ENCODE measurements at places on chromosomes 1 and 21.

- peak; percentile 86 for DNase-seq
Measured at GRCh38 chr1:209651138-209651587, 1.1 kb downstream of the LAMB3 start.

DNA sequence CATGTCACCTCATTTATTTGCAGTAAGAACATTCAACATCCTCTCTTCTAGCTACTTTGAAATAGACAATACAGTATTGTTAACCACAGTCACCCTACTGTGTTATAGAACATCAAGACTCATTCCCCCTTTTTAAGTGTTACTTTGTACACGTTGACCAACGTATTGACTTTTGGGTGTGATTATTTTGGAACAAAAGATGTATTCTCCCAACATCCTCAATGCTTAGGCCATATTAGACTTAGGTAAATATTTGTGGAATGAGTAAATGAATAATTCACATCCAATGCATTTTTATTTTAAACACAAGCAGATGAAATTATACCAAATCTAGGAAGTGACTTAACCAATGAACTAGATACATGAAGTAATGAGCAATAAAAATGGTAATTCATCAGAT, 296.6 kb downstream of the CHRM3 start:
- no peak for DNase-seq

GRCh38 chr1:156383023-156383422, 14.0 kb downstream of the RHBG start:
- DNase-seq = peak; percentile 78

DNA sequence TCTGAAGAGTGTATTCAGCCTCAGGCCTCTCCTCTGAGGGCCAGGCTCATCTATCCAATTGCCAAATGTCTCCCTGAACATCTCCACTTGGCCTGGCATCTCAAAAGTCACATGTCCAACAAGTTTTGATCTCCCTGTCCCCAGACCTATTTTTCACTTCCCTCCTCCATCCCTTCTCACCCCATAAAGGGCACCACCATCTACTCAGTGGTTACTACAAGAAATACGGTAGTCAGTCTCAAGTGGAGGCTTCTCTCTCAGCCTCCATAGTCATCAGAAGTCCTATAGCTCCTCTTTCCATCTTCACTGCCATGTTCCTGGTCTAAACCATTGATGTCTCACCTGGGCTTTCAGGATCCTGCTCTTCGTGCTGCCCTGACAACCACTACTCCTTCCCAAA, 82.5 kb upstream of the EDN2 start:
- no peak for DNase-seq

DNA sequence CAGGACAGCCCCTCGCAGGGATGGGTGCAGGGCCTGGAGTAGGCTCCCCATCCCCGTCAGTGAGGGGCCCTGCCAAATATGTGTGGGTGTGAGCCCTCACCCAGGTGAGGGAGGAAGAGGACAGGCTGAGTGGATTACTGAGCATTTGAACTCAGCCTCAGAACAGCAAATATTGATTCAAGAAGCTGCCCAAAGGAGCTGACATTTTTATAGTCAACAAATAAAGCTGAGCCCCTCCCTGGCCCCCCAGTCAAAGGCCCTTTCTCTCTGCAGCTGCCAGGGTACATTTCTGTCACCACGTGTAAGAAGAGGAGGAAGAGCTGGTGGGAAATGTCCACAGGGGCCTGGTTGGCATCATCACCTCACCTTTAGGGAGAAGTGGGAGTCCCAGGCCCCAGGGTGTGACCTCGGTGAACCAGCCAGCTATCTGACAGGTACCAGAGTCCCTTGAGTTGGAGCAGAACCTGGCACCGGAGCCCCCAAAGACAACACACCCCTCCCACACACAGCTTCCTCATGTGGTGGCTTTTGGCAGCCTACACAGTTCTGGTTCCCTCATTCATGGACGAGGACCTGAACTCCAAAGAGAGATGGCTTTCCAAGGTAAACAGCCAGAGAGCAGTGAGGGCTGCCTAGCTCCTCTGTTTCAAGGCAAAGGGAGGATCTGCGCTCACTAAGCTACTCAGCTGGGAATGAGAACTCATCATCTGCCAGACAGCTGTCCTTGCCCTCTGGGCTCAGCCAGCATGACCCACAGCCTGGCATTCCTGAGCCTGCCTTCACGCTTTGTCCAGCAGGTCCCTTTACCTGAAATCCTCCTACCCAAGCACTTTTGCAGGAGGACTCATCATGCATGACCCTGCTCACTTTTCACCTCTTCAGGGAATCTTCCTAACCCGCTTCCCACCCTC, 43.0 kb upstream of the TENT5C start:
- DNase-seq = no peak

- DNase-seq = no peak
Measured at GRCh38 chr21:37670883-37671282, 245.4 kb downstream of the KCNJ6 start.

DNA sequence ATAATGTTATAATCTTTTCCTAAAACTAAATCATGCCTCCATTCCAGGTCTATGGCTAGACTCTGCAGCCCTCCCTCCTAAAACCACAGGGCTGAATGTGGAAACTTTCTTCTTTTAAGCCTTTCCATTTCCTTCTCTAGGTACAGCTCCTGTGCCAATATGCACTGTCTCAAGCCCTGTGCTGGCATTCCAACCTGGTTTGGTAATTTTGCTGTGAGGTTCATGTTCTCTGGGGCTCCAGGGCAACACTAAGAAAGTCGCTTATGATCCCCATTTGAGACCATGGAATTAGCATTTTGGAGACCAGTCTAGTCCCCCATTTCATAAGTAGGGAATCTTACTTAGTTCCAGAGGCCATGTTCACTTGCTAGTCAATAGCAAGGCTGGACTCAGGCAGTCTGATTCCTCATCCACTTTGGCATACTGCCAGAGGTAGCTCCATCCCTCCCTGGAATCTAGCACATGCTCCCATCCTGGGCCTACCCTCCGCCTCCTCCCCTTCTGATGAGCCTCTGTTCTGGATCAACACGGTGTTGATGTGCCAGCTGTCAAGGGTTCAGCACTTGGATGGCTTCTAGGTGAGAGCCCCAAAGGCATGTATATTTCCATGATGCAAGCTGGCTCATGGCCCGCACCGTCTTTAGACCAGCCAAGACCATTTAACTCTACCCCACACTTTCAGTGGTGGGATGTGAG, 36.5 kb downstream of the ZMYND12 start:
- DNase-seq = no peak

- no peak for DNase-seq
Measured at GRCh38 chr1:186985889-186986491, 157.2 kb downstream of the PLA2G4A start.

- DNase-seq = no peak
Measured at GRCh38 chr21:26933448-26933847, 33.4 kb downstream of the ADAMTS5 start.

DNA sequence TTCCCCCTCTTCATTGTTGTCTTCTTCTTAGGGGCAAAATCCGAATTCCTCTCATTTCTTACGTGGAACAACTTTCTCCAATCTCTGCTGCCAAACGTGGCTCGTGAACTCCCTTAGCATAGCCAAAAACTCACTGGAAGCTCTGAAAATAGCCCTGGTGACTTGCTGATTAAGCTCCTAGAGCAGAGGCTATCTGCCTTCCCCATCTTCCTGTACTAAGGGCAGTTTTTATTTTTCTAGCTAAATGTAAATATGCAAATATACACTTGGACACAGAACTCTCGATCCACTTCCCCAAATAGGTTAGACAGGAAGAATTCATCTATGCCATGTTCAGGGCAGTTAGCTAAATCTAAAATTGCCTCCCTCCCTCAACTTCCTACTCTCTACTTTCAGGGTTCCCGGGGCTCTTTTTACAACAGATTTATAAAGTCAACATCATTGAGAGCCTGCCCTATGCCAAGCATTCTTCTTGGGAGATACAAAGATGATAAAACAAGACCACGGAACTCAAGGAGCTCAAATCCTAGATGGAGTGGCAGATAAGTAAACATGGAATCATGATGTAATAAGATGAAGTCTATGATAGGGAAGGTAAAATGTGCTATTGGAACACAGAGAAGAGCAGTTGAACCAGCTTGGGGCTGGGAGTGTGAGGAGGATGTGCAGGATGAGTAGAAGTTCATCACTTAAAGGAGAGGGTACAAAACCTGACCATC, 59.4 kb upstream of the FMOD start:
- DNase-seq = no peak

GRCh38 chr21:24824209-24824608, 783.1 kb downstream of the MRPL39 start:
- no peak for DNase-seq

- no peak for DNase-seq
Measured at GRCh38 chr1:116962987-116963639, 38.4 kb upstream of the CD101 start.

DNA sequence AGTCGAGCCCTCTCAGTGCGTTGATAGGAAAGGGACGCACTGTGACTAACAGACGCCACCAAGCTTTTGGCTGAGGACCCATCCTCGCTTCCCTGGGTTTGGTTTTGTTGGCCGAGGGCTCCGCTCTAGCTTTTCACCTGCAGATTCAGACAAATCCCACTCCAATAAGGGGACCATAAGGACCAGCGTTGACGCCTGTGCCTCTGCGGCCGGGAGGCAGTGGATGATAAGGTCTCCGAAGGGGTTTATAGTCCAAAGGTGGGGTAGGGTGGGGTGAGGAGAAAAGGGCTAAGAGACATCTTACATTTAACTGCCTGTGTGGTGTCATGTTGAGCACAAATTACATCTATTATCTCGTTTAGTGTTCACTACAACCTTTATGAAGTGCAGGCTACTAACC, 760 bp downstream of the PEX14 start:
- no peak for DNase-seq

DNA sequence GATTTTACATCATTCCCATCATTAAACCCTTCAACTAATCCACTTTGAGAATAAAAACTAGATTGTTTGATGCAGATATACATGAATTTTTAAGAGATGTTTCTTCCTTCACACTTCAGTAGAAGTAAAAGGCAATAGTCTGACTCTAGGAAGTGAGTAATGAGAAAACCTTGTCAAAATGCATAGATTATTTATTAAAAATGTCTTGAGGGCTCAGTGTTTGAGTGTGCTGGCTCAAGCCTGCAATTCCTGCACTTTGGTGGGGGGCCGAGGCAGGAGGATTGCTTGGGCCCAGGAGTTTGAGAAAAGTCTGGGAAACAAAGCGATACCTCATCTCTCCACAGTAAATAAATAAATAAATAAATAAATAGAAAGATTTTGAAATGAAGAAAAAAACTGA, 177.1 kb downstream of the NEGR1 start:
- DNase-seq = no peak

DNA sequence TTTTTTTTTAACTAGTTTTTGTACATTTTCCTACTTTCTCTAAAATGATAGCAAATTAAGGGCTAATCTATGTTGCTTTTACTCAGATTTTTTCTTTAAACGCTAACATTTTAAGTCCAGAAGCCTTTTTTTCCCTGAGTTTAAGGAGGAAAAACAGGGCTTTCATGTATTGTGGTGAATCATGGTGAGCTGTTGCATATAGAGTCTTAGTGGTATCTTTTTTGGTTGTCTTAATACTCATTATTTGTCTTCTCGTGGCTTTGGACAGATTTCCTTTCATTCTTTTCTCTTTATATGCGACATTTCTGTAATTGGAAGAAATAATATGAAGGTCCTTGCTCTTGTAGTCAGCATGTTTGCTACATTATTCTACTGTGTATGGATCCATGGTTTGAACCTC, 1015.6 kb downstream of the PLA2G4A start:
- no peak for DNase-seq

DNA sequence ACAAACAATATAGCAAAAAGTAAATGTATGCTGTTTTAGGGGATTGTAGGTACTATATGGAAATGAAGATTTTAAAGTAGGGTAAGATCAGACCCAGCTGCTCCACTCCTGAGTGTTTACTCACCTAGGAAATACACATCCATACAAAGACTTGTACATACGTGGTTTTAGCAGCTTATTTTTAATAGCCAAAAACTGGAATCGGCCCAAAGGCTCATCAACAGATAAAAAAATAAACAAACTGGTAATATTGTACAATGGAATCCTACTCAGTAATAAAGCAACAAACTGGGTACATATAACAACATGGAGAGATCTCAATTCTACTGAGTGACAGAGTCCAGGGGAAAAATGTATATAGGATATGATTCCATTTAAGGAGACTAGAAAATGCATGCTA, 179.2 kb upstream of the TMEM51 start:
- DNase-seq = no peak

- no peak for DNase-seq
Measured at GRCh38 chr21:39176271-39176709, 7.0 kb downstream of the PSMG1 start.

DNA sequence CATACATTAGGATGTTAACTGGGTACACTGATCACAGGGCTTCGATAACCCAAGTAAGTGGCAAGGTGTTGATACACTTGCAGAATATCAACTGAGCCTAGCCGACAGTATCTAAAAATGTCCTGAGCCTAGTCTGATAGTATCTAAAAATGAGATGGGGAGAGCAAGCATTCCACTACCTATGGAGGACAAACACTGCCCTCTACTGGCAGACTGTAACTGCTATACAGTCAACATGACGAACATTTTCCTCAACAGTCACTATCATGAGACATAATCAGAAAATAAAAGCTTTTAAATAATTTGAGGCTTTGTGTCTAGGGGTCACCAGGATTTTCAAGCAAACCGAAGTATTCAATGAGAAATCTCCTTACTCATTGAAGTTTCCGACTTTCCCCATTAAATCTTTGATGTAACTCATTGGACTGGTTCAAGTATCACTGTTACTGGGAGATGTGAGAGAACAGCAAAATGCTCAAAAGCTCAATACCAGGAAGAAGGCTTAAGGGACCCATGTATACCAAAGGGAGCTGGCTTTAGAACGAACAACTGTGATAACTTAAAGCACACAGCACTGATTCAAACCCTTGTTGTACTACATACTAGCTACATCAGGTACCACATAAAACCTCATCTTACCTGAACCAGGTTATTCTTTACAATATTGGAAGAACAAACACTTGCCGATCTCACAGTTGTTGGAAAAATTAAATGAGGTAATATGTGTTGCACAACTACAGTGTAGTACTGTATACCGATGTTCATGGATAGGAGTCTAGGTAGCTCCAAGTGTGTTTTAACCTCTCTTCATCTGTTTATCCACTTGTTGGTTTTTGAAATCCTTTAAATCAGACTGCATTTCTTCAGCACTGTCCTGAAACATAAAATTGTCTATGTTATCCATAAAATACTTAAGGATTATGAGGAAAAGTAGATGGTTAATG, 31.1 kb upstream of the SLC45A3 start:
- peak; percentile 72 for DNase-seq

DNA sequence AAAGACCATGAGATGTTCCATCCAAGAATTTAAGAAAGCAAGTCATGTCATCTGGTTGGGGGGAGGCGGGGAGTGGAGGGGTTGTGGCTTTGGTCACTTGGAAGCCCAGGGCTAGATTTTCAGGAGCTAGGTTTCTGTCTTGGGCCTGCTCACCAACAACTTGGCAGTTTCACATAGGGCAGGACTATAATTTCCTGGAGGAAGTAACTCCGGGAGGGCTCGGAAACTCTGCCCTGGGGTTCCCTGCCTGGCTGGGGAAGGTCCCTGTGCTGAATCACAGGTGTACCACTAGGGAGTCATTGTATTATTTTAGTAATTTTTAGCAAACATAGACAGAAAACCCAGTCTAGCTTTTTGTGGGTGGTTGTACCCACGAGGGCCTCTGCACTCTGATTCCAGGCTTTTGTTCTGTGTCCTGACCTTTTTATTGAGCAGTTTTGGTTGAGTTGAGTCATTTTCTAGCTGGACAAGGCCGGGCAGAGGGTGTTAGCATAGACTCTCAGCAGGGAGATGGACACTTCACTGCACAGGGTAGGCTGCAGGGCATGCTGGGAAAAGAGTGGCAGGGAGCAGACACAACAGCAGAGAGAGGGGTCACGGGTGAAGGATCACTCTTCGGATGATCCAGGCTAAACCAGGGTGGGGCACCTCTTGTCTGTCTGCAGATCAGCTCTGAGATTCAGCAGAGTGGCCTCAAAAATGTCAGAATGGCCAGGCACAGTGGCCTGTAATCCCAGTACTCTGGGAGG, 144.7 kb downstream of the GRIK3 start:
- no peak for DNase-seq

Data from stimulated activated CD4-positive, alpha-beta T cell treated with anti-CD3 and anti-CD28 coated beads, Interleukin-15, amount 100 ng/mL, for 24 hours (primary cell).